ENCODE measurements at places on chromosomes 5 and 9. TPM values are rescaled to one million over a fixed set of nuclear protein-coding genes. Genes with fewer than 3 reads are reported as not detected.

FOXD4L5 gene
- total RNA-seq, result 0.09 TPM

- DNase-seq, result no peak
Measured at GRCh38 chr9:13450723-13451122, 171.2 kb upstream of the MPDZ start.

POLK gene
- total RNA-seq, result 41.4 TPM

DNA sequence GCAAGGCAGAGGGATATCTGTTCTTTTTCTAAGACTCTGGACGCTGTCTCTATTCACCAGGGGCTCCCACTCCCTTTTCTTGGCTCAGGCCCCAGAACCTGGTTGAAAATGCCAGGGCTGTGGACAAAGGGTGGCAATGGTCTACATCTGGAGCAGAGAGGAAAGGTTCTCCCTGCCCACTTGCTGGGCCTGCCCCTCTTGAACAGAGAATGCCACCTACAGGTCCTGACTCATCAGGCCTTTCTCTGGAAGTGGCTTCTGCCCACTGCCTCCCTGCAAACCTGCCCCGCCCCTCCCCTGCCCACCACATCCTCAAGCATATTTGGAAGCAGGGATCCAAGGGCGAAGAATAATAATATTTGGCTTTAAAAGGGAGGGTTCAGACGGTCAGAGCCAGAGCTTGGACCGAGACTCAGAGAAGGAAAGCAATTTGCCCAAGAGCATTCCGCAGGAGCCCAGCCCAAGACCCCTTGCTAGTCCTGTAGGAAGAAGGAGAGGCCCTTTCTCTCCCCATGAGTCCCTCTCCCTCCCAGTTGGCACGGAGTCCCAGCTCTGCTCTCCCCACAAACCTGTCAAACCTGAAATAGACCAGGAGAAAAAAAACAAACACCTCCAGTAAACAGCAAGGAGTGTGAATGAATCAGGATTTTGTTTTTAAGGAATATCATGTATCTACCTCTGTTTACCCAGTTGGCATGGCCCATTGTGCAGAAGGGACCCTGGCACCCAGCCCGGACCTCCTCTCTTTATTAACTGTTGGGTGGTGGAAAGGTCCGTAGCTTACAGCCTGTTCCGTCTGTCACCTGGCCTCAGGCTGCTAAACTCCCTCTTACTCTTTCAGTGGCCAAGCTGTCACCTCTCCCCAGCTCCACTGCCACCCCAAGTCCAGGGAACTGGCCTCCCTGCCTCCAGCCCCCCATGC, 37.7 kb upstream of the STXBP1 start:
- no peak for DNase-seq

CDC20B gene
- 0.18 TPM for total RNA-seq

- no peak for DNase-seq
Measured at GRCh38 chr5:10328323-10328722, 20.6 kb upstream of the CMBL start.

- no peak for DNase-seq
Measured at GRCh38 chr9:136292591-136293448, 11.1 kb downstream of the CCDC187 start.

- DNase-seq, result no peak
Measured at GRCh38 chr9:115913696-115914095, 239.9 kb upstream of the PAPPA start.

DNA sequence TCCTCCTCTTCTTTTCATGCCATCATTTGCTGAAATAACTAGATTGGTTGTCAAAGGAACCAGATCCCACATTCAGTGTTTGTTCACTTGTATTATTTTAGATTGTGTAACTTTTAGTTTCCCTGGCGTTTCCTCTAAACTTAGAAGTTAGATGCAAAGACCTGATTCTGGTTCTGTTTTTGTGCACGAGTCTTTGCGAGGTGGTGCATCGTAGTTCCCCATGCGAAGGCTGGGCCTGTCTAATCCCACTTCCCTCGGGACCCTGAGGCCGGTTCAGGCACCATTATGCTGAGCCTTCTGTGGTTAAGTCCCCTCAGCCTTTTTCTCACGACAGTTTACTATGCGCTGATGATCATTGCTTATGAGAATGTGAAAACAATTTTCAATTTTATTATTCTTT, 219.1 kb upstream of the OTULINL start:
- DNase-seq, result no peak

- no peak for DNase-seq
Measured at GRCh38 chr5:150764530-150764929, 5.7 kb upstream of the DCTN4 start.

SNAPC4 gene
- total RNA-seq, result 22.7 TPM

DNA sequence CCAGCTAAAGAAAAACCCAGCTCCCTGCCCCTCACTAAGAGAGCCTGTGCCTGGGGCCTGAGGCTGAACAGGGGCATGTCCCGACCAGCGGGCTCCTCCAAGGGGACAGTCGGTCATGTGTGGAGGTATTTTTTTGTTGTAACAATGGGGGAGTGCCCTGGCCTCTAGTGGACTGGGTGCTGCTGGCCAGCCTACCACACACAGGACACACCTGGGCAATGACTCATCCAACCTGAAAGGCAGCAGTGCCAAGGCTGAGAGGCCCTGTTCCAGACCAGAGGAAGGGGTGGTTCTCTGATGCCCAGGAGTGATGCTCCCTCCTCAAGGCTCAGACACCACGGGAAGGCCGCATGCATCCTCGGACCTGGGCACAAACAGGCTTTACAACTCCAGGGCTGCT, 181.5 kb downstream of the OLFM1 start:
- no peak for DNase-seq

NIM1K gene
- 0.76 TPM for total RNA-seq
